ENCODE measurements at places on chromosomes 2 and 18.

GRCh38 chr18:2920546-2921343 lies 73.9 kb downstream of the EMILIN2 start:
- no peak for DNase-seq

GRCh38 chr2:18346874-18347273 lies 213.6 kb downstream of the RDH14 start:
- no peak for DNase-seq

GRCh38 chr2:191754103-191754502 lies 76.2 kb downstream of the NABP1 start:
- no peak for DNase-seq

- DNase-seq, result no peak
Measured at GRCh38 chr2:9735335-9735734, 104.5 kb upstream of the YWHAQ start.

- DNase-seq, result no peak
Measured at GRCh38 chr2:9146646-9147045, 60.0 kb upstream of the ASAP2 start.

GRCh38 chr2:160114020-160114419 lies 51.6 kb upstream of the PLA2R1 start:
- DNase-seq, result no peak

GRCh38 chr18:76886112-76886511 lies 63.8 kb downstream of the ZNF236 start:
- no peak for DNase-seq

- DNase-seq, result no peak
Measured at GRCh38 chr2:146541896-146542295, 1302.9 kb upstream of the ACVR2A start.

GRCh38 chr2:101146535-101146934 lies 4.6 kb downstream of the TBC1D8 start:
- no peak for DNase-seq

DNA sequence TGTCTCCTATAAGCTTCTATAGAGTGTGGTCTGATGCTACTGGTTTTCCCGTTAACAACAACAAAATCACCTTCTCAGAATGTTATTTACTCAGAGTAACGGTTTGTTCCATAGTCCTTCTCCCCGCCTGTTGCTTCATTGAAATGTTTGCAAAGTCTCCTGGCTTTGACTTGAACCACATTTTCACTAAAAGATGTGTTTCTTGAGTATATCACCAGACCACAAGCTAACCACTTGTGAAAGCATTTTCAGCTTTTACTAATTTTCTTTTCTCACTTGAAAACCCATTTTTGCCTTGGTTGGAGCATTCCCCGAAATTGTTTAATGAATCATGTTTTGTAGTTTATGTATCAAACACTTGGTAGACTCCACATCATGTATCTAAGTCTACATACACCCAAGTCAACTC lies 121.2 kb downstream of the DPP4 start:
- peak; percentile 35 for DNase-seq

DNA sequence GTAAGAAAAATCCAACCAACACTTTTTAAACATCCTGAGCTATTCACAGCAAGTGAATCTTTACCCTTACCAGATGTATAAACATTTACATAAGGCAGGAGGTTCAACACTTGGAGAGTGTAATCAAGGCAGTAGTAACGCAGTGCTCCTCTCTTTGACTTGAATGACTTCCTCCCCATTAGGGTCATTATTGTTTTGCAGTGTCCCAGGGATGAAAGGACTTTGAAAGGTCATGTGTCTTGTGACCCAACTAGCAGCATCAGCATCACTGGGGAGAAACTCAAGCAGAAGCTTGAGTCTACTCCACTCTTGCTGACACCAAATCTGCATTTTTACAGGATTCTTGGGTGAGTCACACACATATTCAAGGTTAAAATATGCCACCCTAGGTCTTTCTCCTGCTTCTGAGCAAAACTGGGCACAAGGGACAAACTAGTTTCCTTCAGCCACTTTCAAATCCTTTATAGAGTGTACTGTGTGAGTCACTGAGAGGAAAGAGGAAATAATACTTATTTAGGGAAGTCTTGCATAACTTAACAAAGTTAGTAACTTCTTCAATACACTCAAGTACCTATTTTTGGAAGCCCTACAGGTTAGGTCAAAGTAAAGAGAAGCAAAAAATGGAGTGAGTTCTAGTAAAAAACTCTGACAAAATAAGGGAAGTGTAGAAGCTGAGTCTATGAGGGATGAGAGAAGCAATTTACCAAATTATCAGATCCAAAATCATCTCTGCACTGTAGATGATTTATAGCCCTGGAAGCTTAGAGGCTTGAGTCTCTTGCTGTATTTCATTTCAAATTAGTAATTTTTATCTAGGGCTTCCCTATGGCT lies 51.0 kb upstream of the EML4 start:
- DNase-seq, result no peak

DNA sequence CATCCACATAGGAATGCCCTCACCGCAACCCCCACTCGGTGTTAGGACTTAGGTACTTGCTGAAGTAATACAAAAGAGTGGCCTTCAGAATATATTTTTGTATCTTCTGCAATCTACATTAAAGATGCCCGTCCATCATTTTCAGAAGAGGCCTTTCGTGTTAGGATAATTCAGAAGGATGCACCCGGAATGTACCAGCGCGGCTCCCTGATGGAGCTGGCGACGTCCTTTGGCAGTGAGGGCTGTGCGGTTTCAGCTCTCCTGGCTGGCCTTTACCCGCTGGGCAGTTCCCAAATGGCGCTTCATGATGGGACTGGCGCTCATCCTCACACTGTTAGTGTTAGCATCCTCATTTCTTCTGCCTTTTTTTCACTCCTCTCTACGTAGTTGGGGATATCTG lies 15.3 kb downstream of the TWIST2 start:
- DNase-seq, result no peak

GRCh38 chr18:78766651-78767533 lies 212.7 kb upstream of the SALL3 start:
- no peak for DNase-seq

DNA sequence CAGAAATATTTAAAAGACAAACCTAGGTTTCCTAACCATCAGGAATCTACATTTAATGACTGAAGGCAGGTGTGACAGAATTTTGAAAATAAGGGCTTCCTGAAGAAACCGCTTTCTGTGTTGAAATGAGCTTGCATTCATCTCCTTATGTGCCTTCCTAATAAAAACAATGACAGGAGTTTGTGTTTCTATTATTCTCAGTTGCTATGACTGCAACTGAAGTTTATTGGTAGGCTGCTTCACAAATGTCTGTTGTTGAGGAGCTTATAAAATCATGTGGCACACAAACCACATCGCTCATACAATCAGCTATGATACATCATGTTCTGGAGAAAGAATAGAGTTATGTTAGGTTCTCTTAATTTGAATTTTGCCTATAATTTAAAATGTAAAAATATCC lies 362.7 kb upstream of the SLC8A1 start:
- DNase-seq, result no peak

GRCh38 chr18:11578799-11579198 lies 30.6 kb upstream of the SLC35G4 start:
- no peak for DNase-seq

DNA sequence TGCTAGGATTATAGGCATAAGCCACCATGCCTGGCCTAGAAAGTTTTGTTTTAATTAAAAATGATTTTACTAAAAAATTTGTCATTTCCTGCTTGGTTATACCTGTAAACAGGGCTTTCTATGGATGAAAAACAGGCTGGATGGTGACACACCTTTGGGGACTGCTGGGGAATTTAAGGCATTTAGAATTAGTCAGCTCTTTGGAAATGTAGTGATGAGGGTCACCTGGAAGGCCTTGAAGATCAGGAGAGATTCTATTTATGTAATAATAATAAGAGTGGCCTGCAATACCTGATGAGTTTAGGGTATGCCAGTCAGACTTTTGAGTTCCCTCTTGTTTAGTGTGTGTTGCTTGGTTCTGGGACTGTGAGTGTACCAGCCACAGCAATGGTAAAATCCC lies 51.1 kb downstream of the RALBP1 start:
- no peak for DNase-seq

DNA sequence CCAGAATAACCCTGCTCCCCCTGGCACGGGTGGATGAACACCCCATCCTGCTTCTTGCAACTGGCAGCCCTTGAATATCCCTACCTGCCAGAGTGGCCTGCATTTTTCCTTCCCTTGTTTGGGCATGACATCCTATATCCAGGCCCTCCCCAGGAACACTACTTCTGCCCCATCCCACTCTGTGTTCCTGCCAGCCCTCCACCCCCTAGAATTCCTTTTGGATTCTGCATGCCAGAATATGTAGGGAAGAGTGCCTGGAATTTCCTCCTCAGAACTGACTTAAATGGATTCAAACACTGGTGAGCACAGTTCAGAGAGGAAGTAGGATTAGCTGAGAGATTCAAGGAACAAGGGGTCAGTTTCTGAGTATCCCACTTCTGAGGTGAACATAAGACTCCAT lies 123.5 kb upstream of the PELI1 start:
- DNase-seq, result no peak

DNA sequence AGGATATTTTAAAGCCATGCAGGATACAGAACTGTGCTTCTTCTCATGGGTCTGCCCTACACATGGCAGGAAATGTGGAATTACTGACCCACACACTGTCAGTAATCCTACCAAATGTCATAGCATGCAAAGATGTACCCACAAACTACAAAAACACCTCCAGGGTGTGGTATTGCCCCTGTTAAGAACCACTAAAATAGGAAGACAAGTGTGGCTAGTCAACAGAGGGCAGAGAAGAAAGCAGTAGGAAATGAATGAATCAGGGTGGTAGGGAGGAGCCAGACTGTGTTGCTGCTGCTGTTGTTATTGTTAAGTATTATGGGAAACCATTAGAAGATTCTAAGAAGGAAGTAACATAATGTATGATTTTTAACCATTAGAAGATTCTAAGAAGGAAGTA lies 556.7 kb upstream of the ACVR2A start:
- peak; percentile 54 for DNase-seq

GRCh38 chr2:16013359-16013911 lies 73.1 kb downstream of the MYCN start:
- DNase-seq, result no peak

DNA sequence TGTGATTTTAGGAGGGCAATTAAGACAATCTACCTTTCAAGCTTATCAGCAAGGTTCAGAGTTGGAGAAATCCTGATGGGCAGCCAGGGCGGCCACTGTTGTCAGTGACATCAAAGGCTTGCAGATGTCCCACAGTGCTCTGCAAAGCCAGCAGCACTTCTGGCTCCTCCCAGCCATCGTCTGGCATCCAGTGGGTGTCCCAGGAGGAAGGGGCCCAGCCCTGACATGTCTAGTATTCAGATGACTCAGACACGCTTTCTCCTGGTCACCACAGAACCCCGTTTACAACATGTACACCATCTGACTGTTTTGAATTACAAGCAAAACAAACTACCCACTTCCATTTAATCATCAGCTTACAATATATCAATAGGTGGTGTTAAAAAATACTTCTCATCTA lies 61.4 kb downstream of the CYRIA start:
- no peak for DNase-seq

DNA sequence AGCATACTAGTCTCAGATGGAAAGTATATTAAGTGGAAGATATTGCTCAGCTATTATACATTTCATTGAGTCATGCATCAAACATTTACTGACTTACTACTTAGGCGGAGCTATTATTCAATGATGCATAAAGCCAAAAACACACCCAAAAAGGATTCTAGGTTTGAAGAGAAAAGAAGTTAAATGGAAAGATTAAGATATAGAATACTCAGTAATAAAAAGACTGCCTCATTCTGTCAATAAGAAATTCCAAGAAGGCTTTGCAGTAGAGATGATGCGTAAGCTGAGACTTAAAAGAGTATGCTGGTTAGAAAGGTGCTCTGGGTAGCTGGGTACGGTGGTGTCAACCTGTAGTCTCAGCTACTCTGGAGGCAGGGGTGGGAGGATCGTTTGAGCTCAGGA lies 27.6 kb downstream of the STK17B start:
- DNase-seq, result no peak

DNA sequence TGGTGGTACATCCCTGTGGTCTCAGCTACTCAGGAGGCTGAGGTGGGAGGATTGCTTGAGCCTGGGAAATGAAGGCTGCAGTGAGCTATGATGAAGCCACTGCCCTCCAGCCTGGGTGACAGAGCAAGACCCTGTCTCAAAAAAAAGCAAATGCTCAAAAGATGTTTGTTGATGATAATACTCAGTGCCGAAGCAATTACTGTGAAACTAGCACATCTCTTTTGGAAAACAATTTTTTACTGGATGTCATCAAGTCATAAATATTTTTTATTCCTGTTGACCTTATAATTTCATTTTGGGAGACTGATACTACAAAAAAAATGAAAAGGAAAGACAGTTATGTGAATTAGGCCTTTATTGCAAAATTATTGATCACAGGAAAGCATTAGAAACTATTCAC lies 34.5 kb upstream of the FHOD3 start:
- no peak for DNase-seq

- no peak for DNase-seq
Measured at GRCh38 chr2:24163601-24164000, 11.3 kb upstream of the FAM228A start.

DNA sequence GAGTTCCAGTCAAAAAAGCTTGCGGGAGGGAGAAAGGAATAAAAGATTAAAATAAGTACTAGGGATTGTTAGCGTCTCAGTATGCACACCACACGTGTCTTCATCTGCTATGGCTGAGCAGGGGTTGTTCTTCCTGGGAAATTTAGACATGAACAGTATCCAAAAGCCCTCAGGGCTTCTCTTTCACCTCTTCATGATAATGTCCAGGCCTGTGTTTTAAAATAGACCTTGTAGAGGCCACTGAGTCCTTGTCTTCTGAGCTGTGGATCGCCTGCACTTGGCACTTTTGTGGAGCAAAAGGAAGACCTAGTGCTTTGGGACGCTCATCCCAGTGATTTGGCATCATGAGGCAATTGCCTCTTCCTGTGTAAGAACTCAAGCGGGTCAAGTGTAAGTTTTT lies 52.4 kb downstream of the CFAP221 start:
- DNase-seq, result no peak

- no peak for DNase-seq
Measured at GRCh38 chr18:55396979-55397378, 191.0 kb downstream of the TCF4 start.
